ENCODE measurements at places on chromosomes 2 and 18.
A peak's percentile ranks its signal among the peaks of the same experiment; 100 is the strongest.

- no peak for DNase-seq
Measured at GRCh38 chr2:186255823-186256222, 230.2 kb upstream of the ZC3H15 start.

DNA sequence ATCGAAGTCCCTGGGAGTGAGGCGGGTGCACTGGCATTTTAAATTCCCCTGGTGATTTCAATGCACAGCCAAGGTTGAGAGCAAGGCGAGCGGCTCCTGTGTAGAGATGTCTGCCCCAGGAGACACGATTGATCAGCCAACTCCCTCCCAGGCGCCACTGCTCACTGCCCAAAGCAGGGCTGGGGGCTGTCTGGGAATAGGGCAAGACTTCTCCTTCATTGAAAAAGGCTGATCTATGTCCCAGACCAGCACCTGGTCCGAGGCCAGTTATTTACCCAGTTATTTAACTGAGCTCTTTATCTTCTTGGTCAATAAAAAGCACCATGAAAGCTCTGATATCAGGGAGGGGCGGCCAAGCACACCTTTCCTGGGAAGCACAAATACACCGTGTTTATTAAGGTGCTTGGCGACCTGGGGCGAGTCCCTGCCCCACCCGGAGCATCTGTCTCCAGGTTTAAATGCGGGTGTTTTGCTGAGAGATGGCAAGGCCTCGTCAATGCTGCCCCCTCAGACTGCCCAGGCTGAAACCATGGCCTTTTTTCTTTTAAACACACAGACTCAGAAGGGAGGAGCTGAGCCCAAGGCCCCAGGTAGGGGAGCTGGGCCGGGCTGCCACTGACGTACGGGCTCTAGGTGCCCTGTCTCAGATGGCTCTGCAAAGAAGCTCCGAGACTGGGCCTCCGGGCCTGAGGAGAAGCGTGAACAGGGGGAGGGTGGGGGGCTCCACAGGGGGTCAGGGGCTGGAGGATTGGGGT lies 73.9 kb upstream of the HPCAL1 start:
- no peak for DNase-seq

DNA sequence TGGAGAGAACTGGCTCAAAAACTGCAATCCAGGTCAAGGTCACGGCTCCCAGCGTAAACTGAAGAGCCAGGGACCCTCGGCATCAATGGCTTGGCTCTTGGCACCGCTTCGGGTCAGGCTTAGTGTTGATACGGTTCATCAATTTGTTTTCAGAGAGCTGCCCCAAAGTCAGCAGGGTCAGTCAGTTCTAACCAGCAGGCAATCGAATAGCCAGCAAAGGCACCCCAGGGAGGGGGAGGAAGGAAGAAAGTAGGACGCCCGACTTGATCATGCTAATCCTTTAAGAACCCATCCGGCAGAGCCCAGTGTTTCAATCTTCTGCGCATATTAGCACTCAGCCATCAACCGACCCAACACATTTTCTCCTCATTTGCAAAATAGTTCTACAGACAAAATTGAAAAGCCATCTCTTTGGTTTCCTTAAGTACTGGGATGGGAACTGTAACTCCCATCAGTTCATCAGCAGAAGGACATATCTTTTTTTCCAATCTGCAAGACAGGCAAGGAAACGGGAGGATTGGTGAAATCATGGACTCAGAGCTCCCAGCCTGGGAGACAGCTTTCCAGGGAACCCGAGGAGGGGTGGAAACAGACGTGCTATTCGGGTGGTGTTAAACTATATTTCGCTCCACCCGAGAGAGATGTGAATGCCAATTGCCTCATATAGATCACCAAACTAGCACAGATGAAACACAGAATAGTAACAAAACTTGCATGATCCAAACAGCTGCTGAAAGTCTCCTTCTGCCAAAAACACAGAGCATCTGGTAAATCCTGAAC lies 40.7 kb upstream of the CABLES1 start:
- no peak for DNase-seq

- DNase-seq = no peak
Measured at GRCh38 chr2:160582490-160583145, 89.0 kb upstream of the RBMS1 start.

DNA sequence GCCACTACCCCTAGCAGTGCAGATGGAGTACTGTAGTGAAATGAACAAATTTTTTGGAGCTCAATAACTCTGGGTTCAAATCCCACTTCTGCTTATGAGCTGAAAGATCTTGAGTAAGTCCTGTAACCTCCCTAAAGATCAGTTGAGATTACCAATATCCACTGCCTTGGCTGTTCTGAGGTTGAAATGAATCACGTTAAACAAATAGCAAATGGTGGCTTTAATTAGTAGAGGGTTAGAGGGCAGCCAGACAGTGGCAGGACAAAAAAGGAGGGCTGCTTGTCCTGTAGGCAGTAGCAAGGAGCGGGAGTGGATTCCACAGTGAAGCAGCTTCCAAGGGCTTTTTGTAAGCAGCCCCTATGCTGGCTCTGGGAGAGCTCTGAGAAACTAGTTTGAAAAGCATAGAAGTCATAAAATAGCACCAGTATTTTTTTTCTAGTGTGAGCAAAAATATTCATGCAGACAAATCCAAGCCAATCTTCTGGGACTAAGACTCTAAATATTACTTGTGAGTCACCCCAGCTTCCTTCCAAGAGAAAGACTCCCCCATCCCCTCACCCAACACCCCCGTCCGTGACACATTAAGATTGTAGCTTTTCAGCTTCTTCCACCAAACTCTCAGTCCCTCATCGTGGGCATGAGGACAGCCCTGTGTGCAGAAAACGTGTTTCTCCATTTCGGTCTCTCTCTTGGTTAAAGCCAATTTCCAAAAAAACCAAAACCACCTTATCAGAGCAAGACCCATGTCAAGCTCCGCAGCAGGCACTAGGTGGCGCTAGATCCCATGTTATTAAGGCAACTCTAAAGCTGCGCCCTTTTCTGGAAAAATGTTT lies 123.5 kb upstream of the LGALSL start:
- DNase-seq = peak; percentile 83

DNA sequence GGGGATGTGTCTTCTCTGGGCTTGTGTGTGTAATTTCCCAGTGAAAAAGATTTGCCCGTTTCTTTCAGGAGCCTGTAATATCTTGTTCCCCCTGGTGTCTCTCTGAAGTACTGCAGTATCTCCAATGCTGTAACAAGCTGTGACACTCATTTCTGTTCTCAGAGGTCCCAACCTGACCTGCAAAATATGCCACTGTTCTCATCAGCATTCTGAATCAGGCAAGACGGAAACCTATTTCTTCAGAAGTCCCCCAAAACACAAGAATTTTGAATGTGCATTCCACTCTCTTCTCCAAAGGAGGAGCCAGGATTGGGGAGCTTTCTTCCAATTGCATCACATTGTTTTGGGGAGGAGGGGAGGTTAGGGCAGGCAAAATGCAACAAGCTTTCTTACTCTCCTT lies 77.0 kb upstream of the CNGA3 start:
- DNase-seq = no peak

- DNase-seq = no peak
Measured at GRCh38 chr2:42756966-42757513, 6.9 kb downstream of the OXER1 start.

GRCh38 chr2:121887513-121888188 lies 132.2 kb downstream of the TSN start:
- DNase-seq = no peak

DNA sequence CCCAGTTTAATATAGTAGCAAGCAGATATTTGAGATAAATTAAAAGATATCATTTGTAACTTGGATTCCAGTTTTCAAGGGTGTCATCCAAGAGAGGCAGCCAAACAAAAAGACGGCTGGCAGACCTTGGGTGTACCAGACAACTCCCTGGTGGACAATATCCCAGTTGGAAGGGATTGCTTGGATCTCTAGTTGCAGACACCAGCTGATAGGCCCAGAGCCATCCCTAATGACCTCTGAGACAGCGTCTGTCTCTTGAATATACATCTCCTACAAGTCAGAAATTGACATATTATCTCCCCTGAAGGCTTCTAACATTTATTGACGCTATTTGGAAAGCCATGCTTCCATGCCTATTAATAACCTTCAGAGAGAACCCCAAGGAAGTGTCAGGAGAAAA lies 67.7 kb downstream of the ACVR1 start:
- DNase-seq = no peak

DNA sequence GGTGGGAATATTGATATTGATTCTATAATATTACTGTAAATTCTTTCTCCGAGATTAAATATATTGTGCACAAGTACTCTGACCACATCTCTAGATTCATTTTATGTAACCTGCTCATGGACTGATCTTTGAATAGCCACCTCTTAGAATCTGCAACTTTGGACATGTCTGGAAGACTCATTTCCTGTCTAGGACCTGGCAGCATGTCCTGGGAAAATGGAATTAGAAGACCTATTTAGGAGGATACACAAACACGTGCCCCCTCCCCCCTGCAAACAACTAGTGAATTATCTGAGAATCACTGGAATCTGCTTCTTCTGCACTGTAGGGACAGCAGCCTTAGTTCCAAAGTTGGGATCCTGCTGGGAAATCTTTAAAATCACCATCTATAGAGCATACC lies 94.1 kb downstream of the UBE2E3 start:
- no peak for DNase-seq

DNA sequence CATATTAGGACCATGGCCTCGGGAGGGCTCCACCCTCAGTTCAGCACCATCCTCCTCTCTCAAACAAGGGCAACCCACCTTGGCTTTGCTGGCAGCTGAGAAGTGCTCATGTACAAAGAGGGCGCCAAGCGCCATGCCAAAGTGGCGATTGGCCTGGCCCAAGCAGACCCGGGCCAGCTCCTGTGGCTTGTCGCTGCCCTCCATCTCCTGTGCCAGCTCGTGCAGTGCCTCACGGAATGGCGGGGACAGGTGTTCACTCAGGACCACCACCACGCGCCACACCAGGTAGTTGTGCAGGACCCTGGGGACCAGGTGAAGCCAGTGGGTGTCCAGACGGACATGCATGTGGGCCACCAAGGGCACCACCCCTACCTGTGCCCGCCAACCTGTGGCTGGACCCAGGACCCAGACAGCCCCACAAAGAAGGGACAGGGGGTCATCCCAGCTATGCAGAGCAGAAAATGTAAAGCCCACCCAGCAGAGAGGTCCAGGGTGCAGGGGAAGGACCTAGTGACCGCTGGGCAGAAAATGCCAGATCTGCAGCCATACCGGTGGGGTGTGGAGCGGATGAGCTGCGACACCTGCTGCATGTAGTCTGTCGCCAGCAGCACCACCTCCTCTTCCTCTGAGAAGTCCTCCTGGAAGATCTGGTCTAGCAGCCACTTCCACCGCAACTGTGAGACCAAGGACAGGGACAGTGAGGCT lies 3.6 kb downstream of the ECEL1 start:
- no peak for DNase-seq

DNA sequence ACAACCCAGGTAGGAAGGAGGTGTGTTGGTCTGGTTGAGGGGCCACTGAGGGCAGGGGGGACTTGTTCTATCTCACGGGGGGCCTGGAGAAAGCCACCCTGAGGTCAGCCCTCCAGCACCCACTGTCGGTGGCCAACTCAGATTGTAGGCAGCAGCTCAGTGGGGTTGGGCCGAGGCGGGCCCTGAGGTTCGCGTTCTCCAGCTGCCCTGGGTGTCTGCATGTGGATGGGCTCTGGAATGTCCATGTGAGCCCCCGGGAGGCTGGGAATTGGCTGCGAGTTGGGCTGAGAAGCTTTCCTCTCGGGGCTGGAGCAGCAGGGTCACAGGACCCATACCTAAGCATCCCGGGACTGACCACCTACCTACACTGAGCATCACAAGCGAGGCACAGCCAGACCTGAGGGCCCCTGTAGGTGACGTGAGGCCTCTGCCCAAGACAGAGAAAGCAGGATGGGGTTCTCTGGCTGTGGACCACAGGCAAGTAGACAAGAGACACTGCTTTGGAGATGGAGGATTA lies 70.3 kb upstream of the HAAO start:
- no peak for DNase-seq

DNA sequence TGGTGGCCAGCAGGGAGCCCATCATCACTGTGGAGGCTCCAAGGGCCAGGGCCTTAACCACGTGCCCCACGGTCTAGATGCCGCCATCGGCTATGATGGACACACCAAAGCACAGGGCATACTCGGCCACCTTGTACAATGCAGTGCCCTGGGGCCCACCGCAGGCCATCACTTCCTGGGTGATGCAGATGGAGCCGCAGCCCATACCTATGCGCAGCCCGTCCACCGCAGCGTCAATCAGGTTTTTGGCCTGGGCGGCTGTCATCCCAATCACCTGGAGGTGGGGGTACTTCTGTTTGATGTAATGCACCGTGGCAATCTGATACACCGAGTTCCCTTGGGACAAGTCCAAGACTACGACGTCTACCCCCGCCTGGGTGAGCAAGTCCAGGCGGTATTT lies 153.3 kb upstream of the ZSWIM2 start:
- DNase-seq = no peak

GRCh38 chr2:108928660-108929377 lies 60.2 kb downstream of the EDAR start:
- no peak for DNase-seq

DNA sequence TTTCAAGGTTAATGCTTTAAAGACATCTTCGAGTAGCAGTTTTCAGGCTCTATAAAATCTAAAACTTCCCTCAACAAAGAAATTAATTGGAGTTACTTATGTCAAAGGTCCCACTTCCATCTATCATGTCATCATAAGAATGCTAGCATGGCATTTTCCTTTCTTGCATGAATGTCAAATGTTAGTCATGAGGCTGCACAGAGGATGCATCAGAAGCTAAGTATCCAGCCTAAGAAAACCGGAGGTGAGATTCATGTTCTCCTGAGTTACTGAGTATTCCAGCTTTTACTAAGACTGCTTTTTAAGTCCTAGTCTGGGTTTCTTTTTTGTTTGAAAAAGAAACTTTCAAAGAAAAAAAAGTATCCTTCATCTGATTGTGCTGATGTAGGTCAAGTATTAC lies 130.6 kb upstream of the CDH19 start:
- DNase-seq = no peak

DNA sequence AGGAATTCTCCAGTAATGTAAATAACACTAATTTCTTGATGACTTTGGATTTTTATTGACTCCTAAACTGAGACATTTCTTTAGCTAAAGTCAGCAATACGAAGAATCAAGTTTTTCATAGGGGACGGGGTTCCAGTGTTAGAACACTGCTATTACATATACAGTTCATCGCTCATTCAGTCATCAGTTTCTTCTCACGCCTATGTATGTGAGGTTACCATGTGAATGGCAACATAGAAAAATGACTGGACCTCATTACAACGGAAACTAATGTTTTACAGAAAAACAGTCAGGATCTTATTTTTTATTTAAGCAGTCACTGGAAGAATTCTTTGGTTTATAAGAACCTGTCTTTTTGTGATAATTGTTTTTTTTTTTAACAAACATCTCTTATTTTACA lies 56.4 kb downstream of the THADA start:
- no peak for DNase-seq

- no peak for DNase-seq
Measured at GRCh38 chr2:177254433-177255226, 9.9 kb downstream of the NFE2L2 start.
